ENCODE measurements at places on chromosomes 7 and 10.

- DNase-seq = no peak
Measured at GRCh38 chr7:360454-361100, 70.6 kb downstream of the FOXL3 start.

DNA sequence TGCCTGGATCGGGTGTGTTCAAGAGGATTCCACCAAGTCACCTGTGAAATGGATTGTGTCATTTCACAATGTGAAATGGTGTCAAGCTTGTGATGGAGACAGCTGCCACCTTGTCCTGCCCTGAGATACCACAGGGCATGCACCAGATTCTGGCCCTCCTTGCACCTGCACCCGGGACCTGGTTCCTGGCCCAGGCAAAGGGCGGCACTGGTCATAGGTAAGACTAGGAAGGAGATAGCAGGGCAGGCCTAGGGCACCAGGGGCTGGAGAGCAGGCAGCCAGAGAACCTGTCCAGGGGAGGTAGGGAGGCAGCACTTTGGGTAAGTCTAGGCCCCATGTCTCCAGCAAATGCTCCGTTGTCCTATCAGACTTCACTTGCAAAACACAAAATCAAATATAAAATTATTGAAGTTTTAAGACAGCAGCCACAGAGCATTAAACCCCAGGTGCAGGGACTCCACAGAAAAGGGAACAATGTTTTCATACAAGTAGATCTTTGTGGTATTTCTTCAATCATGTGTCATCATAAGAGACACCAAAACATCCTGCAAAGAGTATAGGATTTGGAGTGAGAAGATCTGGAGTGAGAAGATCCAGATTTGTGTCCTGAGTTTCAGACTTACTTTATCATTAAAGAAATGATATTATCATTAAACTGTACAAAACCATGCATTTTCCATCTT is 22.7 kb upstream of the ZNF800 start:
- no peak for DNase-seq

DNA sequence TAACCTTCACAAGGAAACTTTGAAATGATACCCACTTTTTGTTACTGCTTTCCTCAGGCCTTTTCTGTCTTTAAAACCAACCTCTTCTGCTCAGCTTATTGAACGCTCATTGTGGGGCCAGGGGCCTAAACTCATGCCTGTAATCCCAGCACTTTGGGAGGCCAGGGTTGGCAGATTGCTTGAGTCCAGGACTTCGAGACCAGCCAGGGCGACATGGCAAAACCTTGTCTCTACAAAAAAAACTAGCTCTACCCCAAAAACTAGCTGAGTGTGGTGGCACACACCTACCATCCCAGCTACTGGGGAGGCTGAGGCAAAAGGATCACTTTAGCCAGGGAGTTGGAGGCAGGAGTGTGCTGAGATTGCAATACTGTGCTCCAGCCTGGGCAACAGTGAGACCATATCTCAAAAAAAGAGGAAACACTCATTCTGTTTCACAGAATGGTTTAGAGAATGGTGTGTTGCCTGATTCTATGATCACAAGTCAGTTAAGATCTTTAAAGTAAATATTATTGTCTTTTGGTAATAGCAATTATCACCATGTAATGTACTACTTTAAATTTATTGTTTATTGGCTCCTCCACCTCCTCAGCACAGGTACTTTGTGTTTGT is 51.1 kb downstream of the KCTD7 start:
- no peak for DNase-seq

DNA sequence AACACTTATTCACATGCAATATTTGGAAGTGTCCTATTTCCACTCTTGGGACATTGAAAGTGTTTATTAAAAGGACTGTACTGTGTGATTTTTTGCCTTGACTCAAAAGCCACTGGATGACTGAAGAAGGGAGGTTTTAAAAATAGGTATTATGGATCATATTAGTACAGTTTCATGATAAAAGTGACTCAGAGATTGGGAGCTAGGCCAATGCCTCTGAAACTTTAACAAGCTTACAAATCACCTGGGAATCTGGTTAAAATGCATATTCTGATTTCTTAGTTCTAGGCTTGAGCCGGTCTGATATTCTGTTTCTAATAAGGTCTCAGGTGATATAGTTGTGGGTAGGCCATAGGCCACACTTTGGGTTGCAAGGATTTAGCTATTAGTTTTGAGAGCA is 191.2 kb downstream of the PLXDC2 start:
- DNase-seq = no peak

- DNase-seq = no peak
Measured at GRCh38 chr10:49260644-49261296, 38.2 kb upstream of the C10orf71 start.

DNA sequence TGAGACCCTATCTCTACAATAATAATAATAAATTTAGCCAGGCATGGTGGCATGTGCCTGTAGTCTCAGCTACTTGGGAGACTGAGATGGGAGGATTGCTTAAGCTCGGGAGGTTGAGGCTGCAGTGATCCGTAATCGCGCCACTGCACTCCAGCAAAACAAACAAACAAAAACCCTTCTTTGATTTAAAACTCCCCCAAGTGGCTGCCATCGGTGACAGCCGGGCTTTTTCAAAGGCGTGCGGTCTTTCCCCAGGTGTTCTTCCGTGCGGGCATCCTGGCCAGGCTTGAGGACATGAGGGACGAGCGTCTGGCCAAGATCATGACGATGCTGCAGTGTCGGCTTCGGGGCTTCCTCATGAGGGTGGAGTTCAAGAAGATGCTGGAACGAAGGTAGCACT is 1.9 kb upstream of the MYH16 start:
- no peak for DNase-seq

- no peak for DNase-seq
Measured at GRCh38 chr7:2032030-2032875, 200.5 kb downstream of the MAD1L1 start.

DNA sequence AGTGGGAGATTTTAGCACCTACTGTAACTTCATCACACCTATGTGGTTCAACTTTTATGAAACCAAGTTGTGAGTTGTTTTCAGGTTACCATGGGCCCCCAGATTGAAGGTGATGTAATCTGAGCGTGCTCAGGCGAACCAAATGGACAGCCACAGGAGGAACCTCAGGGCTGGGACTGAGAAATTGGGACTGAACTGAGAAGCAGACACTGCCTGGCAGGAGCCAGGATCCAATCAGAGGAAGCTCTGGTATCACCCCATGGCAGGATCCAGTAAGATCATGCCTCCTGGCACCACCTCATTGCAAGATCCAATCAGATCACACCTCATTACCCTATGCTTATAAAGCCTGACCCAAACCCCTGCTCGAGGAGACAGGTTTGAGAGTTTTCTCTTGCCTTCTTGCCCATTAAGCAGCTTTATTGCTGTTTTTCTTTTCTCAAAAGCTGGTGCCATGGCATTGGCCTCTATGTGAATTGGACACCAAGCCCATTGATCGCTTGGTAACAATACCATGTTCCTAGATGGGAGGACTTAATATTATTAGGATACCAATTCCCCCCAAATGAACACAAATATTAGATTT is 43.2 kb upstream of the GDF10 start:
- DNase-seq = no peak

- no peak for DNase-seq
Measured at GRCh38 chr10:122782911-122783310, 62.7 kb downstream of the CUZD1 start.

GRCh38 chr7:75650681-75651080 is 88.1 kb downstream of the HIP1 start:
- no peak for DNase-seq

GRCh38 chr7:148461392-148462179 is 129.0 kb upstream of the C7orf33 start:
- DNase-seq = no peak

DNA sequence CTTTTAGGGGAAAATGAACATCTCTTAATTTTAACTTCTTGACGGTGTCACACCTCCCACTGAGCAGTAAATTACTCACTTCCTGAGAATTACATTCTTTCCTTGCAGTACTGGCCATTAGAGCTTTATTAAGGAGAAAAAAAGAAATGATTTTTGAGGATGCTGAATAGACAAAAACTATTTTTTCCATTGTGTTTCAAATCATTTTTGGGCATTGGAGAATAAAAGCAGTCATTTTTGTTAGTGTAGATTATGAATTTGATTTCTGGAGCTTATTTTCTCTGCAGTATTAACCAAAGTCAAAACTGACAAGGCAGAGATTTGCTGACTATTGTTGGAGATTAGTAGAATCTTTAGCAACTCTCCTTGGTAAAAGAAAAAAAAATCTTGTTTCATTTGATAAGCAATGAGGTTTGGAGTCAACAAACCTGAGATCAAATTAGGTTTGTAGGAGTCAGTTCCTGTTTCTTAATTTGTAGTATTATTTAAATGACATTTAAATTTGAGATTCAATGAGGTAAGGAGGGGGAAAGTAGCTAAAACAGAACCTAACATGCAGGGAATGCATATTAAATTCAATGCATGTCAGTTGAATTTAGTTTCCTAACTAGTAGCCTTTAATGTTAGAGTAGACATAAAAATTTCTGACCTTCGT is 70.6 kb downstream of the AP3M1 start:
- no peak for DNase-seq

DNA sequence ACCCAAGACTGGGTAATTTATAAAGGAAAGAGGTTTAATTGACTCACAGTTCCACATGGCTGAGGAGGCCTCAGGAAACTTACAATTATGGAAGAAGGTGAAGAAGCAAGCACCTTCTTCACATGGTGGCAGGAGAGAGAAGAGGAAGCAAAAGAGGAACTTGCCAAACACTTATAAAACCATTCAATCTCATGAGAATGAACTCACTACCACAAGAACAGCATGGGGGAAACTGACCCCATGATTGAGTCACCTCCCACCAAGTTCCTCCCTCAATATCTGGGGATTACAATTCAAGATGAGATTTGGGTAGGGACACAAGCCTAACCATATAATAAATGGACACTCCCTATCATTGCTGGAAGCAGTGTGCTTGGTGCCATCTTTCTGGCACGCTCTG is 506.3 kb downstream of the CALN1 start:
- DNase-seq = no peak

DNA sequence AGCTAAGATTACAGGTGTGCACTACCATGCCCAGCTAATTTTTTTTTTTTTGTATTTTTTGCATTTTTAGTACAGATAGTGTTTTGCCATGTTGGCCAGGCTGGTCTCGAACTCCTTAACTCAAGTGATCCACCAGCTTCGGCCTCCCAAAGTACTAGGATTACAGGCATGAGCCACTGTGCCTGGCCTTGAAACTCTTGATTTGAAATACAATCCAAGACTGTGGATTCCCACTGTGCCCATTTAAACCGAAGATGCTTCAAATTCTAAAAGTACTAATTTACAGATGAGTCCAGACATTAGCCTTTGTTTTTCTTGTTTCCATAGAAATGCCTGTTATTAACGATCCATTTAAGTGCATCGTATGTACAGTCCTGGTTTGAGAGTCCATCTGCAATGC is 130.9 kb downstream of the CACNA2D1 start:
- no peak for DNase-seq

DNA sequence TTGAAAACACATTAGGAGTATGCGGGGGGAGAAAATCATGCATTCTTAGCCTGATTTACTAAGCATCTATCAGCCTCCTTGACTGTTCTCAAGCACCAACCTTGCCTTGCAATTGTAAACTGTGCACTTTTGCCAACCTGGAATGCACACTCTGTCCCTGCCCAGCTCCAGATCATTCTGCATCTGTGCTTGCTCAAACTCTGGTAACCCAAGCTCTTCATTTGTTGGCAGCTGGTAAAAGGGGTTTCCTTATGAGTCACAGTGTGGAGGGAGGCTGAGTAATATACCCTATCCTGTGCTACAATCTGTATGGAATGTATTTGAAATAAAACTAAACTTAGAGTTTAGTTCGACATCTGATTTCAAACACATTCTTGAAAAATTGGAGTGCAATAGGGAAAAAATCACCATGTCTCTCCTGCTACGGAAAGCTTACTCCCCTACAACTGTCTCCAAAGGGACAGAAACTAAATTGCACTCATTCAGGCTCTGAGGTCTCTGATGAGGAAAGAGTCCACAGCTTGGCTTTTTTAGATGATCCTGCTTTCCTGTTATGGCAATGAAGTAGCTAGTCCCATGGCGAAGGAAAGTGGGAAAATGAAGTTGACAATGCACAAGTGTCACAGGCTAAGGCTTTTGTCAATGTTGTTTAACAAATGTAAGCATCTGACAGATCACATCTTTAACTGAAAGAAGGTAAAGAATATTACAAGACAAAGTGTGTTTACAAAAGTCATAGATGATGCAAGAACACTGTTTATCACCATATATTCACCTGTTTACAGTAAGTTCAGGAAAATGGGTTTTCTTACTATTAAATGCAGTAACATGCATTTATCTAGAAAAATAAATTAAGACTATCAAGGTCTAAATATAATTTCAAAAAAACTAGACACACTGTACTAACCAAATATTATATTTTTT is 61.9 kb downstream of the TES start:
- peak; percentile 85 for DNase-seq

- DNase-seq = no peak
Measured at GRCh38 chr10:73253225-73253555, 746 bp upstream of the MRPS16 start.

DNA sequence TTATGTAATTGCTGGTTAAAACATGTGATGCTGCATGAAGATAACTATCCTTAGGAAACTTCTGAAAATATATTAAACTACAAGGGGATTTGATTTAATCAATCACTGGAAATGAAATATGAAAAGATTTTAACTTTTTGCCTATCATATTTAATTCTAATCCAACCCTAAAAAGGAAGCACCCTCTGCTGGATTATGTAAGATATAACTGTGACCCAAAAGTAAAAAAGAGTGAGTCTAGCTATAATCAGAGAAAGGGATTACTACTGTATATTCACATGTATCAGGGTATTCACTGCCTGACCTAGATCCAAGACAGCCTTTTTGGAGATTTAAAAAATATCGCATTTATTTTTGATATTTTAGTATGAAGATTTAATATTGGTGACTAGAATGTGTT is 295.5 kb downstream of the MDFIC start:
- no peak for DNase-seq

DNA sequence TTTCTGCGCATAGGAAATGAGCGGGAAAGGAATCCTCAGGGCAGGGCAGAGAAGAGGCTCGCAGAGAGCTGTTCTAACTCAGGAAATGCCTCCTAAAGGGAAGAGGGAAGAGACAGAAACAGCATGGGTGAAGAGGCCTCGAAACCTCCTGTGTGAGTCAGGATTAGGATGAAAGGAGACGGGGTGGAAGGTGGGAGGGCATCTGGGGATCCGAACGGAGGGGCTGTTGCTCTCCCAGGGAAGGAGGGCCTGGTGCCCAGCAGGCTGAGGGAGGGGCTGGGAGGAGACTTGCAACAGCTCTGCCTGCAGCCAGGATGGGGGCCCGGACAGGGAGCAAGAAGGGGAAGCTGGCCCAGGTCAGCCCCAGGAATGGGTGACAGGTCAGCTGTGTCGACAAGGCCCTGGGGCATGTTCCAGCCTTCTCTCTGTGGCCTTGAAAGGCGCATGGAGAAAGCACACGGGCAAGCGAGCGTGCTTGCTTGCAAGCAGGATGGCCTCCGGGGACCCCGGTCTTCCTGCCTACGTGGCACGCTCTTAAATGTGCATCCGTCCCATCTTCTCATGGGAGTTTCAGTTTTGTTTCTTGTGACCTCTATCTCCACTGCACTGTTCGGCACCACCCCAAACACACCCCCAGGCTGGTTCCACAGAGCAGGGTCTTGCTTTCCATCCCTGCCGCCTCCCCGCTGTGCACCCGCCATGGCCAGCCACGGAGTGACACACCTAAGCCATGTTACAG is 63.5 kb downstream of the HIPK2 start:
- no peak for DNase-seq

GRCh38 chr10:126502441-126502840 is 114.2 kb upstream of the ADAM12 start:
- no peak for DNase-seq

GRCh38 chr10:124344266-124344590 is 74.5 kb downstream of the OAT start:
- DNase-seq = no peak

- DNase-seq = no peak
Measured at GRCh38 chr7:137572056-137572784, 228.7 kb upstream of the PTN start.

- DNase-seq = no peak
Measured at GRCh38 chr7:129298268-129298893, 73.6 kb downstream of the AHCYL2 start.
